ENCODE measurements at places on chromosomes 13 and 19.
A peak's percentile ranks its signal among the peaks of the same experiment; 100 is the strongest.

DNA sequence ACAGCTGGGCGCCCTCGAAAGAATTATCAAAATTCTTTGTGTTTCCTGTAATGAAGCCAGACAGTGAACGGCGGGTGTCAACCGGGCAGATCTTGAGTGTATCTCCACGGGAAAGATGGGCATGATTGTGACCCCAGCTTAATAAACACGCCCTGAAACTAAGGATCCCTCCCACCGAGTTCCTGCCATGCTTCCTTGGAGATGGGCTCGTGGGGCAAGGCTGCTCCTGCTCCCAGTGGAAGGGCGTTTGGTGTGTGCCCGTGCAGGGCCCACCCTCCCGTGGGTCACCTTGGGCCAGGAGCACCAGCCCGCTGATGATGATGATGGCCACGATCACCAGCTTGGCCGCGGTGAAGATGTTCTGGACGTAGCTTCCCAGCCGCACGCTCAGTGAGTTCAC, 7.4 kb downstream of the SLC7A9 start:
- DNase-seq: no peak

DNA sequence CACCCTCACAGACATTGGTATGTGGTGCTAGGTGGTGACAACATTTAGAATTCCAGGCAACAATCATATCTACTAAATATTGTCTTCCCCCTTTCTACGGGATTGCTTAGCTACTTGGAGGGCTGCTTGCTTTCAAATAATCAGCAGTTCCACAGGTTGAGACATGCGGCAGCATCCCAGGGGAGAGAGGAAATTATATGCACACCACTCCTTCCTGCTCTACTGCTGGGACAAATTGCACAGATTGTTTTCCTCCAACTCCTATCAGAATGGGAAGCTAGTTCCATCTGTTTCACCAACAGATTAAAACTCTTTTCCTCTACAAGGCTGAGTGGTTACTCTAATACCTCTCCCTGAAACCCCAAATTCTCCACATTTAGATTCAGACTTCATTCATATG, 275.4 kb downstream of the DNAJC15 start:
- no peak for DNase-seq

- no peak for DNase-seq
Measured at GRCh38 chr13:27304099-27304498, 33.5 kb downstream of the RASL11A start.

DNA sequence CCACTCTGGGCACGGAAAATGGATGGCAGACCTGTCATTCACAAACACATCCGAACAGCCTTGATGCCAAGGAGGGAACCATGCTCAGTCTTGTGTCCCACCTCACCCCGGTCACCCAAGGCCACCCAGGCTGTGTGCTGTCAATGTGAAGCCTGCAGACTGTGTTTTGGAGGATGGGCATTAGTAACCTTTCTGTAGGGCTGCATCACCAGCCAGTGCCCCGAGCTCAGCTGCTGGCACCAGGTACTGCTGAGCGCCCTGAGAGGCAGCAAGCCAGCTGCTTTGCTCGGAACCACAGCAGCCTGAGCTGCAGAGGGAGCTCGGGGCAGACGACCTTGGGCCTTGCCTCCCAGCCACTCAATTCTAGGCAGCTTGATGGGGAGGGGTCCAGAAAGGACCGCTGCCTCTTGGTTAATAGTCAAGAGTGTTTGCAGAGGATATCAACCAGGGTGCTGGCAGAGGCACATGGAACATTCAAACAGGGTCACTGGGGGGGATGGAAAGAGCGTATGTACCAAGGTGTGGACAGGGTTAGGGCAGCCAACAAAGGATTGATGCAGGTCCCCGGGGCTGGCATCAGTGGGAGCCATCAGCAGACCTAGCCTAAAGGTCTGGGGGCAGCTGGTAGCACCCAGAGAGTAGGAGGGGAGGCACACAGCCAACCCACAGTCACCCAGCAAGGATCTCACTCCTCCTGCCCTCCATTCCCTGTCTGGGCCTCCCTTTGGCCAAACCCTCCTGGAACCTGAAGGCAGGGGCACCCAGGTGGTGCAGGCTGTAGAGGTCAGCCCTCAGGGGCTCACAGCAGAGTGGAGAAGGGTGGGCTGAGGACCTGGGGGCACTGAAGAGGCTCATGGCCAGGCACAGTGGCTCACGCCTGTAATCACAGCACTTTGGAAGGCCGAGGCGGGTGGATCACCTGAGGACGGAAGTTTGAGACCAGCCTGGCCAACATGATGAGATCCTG, 8.1 kb downstream of the VSTM2B start:
- no peak for DNase-seq

GRCh38 chr19:1238369-1239303, 831 bp upstream of the CBARP start:
- no peak for DNase-seq

DNA sequence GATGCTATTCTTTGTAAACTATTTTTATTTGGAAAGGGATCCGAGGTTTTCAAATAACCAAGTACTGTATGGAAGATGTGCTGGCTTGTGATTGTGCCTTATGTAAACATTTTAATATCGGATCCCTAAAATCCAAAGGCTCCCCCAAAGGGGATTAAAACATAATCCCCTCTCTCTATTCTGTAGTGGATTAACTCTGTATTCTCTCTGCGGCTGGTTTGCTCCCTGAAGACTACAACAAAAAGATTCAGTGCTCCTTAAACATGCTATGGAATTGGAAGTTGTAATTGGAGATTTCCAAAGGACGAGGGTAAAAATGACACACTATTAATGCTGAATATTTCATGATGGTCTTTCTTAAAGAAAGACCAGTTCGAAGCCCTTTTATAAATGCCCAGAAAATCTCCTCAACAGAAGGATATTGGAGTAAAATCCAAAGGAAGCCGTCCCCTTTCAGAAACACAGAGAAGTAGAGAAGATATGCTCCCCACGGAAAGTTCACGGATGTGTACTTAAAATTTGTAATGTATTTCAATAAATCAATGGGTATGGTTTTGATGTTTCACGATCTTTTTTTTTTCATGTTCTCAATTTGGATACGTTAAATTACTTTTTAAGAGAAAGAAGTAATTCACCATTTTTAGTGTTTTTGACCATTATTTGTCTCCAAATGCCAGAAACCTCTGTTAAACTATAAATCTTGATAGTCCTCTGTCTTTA, 6.5 kb downstream of the MAB21L1 start:
- no peak for DNase-seq

DNA sequence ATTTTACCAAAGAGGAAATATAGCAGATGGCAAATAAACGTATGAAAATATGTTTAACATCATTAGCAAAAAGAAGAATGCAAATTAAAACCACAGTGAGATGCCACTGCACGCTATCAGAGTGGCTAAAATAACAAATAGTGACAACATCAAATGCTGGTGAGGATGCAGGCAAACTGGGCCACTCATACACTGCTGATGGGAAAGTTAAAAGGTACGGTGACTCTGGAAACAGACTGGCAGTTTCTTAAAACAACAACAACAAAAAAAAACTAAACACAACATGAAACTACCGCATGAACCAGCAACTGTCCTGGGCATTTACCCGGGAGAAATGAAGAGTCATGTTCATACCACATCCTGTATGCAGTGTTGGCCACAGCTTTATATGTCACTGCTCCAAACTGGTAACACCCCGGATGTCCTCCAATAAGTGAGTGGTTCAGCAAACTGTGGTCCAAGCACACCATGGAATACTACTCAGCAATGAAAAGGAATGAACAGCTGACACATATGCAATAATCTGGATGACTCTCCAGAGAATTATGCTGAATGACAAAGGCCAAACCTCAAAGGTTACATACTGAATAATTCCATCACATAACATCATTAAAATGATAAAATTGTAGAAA, 22.3 kb downstream of the EPS15L1 start:
- peak; percentile 72 for DNase-seq

GRCh38 chr13:20814224-20814910, 40.6 kb upstream of the EEF1AKMT1 start:
- no peak for DNase-seq

- DNase-seq: no peak
Measured at GRCh38 chr13:113887700-113888201, 23.9 kb upstream of the GAS6 start.

GRCh38 chr13:93744886-93745285, 518.3 kb downstream of the GPC6 start:
- DNase-seq: no peak

DNA sequence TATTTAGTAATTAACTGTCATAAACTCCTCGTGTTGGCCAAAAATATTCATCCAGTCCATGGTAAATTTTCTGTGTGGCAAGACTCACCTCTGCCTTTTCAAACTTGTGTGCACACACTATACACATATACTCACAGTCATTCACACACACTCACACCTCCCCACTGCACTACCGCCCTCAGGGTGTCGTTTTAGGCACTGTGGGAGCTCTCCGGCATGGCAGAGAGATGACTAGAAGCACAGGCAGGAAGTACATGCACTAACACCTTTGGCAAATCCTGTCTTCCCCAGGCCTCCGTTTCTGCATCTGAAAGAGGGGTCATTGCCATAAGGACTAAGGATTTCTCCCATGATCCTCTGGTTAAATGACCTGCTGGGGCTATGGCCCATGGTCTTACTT, 62.6 kb upstream of the FARP1 start:
- DNase-seq: no peak

DNA sequence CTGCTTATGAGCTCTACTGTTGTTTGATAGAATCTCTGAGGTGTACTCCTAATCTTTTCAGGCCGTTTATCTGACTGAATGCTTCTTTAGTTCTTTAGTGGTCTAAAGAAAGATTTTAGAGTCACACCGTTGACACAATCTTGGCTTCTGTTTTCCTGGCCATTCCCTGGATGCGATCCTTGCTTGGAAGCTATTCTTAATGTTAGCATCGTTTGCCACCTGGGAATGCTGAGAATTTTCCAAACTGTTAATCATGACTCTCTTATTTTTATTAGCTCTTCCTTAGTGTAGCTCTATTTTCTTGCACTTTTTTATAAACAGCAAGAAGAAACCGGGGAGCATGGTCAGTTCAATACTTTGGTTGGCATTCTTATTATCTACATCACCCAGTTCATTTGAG, 281.0 kb upstream of the PCDH20 start:
- DNase-seq: no peak

DNA sequence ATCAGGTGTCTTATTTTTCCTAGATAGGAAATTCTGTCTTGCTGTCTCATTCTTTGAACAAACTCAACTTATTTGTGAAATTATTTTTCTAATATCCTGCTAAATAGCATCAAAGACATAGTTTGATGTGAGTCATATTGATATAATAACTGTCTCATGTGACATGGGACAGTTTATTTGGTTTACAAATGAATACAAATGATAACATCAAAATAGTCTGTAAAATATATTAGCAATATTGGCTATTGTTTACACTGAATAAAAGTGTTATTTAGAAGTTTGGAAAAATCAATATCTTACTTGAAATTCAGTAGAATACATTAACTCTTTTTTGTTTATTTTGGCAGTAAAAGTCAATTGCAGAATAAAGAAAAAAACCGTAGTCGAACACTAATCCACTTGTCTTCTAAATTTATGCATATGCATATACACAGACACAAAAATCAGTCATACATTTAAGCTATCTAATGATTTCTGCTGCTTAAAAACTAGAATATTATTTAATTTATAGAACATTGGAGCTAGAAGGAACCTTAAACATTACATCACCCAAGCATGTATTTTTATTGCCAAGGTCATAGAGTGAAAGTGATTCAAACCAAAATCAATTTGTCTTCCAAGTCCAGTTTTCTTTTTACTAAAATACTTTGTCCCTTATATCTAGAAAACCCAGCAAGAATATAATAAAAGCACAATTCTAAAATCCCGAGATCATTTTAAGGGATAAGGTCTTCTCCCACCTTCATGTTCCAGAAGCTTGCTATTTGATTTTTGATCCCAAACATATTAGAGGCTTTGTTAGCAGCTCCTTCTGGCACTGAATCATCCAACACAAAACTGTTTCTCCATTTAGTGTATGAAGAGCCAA, 776.5 kb upstream of the SLITRK1 start:
- no peak for DNase-seq
